Cortex of kidney (tissue), 1 donor: ENCODE measurements at places on chromosomes 16 and 17.

GRCh38 chr16:65312071-65312470, 190.2 kb upstream of the CDH11 start:
- no peak for DNase-seq

DNA sequence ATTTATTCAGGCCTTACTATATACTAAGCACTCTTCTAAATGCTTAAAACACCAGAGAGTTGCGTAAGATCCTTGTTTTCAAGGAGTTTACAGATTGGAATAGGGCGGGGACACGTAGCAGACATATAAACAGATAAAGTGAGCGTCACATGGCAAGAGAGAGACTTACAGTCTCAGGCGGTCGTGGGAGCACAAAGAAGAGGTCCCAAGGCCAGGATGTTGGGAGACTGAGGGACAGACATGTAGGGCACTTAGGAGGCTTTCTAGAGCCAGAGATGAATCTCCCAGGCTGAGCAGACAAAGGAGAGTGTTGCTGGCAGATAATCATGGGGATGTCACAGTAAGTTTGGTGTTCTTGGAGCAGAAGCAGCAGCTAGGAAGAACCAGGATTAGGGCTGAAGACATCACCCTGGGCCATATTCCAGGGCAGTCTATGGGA, 119.1 kb upstream of the ANKFN1 start:
- DNase-seq: no peak

- no peak for DNase-seq
These were observed 28.7 kb downstream of the CDK5RAP3 start for GRCh38 chr17:47999582-47999981.

GRCh38 chr17:42101513-42102292, 3.4 kb upstream of the ZNF385C start:
- no peak for DNase-seq

- DNase-seq: no peak
These were observed 10.8 kb downstream of the CSNK2A2 start for GRCh38 chr16:58187092-58187491.

- no peak for DNase-seq
These were observed 151.2 kb downstream of the IRX5 start for GRCh38 chr16:55081622-55082590.

GRCh38 chr17:28334666-28335200, 539 bp downstream of the IFT20 start:
- no peak for DNase-seq

- no peak for DNase-seq
These were observed 10.5 kb upstream of the TIMP2 start for GRCh38 chr17:78935419-78936323.

GRCh38 chr16:8458481-8459046, 131.7 kb downstream of the TMEM114 start:
- DNase-seq: no peak

- DNase-seq: no peak
These were observed 350.1 kb upstream of the KIF2B start for GRCh38 chr17:53472586-53472985.

- DNase-seq: no peak
These were observed 153.5 kb downstream of the MYO1D start for GRCh38 chr17:32723310-32723955.

DNA sequence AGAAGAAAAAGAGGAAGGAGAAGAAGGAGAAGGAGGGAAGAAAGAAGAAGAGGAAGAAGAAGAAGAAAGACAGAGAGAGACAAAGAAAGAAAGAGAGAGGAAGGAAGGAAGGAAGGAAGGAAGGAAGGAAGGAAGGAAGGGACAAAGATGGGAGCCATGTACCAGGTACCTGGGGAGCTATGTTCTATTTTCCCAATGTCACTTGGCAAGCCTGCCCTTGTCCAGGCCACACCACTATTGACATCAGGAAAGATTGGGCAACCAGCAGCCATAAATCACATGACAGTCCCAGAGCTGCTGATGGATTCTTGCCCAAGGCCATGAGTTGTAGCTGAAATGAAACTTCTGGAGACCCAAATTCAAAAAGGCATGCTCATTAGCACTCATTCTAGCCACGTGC, 2.7 kb upstream of the CES1 start:
- no peak for DNase-seq

DNA sequence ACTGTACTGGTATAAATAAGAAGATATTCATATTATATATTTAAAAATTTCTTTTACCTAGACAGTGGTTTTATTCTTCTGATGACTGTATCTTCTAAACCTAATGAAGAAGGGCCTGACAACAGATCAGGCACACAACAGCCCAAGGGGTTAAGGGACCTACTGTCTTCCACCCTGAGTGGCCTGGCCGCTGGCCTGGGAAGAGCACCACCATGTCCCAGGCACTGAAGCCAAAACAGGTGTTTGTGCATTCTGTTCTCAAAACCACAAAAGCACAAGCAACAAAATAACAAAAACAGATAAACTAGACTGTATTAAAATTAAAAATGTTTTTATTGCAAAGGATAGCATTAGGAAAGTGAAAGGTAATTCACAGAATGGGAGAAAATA, 9.1 kb upstream of the PECAM1 start:
- no peak for DNase-seq

- DNase-seq: no peak
These were observed 194.4 kb downstream of the MAP2K6 start for GRCh38 chr17:69608808-69609472.

DNA sequence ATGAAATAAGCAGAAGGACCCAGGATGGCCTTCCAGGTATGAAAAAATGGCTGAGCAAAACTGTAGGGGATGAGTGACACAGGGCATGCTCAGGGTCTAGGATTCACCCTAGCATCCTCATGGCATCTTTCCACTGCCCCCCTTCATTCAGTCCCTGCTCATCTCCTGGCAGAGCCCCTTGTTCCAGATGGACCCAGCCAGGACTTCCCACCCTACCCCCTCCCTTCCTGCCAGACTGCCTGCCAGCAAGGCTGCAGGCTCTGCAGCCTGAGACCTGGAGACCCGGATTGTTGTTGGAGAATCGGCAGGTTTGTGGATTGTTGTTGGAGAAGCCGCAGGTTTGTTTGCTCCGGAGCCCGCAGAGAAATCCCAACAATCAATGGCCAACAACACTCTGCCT, 6.6 kb downstream of the SEZ6 start:
- no peak for DNase-seq

GRCh38 chr17:81428948-81429774, 33.9 kb downstream of the BAHCC1 start:
- DNase-seq: no peak

GRCh38 chr16:67229906-67230808, 3.2 kb downstream of the TMEM208 start:
- no peak for DNase-seq

DNA sequence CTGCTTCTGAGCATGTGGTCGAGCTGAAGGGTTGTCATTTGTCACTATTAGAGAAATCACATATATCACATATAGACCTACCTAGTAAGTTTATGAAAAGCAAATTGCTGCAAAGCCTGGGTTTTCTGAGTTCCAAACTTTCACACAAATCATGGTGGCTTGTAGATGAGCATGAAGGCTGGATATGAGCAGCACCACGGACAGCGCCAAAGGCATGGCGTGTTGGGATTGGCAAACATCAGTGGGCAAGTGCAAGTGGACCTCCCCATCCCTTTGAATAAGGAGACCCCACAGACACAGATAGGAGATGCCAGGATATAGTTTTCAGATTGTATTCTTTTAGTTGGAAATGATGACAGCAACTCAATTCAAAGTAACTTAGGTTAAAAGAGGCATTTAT, 77.6 kb upstream of the CACNG3 start:
- no peak for DNase-seq

DNA sequence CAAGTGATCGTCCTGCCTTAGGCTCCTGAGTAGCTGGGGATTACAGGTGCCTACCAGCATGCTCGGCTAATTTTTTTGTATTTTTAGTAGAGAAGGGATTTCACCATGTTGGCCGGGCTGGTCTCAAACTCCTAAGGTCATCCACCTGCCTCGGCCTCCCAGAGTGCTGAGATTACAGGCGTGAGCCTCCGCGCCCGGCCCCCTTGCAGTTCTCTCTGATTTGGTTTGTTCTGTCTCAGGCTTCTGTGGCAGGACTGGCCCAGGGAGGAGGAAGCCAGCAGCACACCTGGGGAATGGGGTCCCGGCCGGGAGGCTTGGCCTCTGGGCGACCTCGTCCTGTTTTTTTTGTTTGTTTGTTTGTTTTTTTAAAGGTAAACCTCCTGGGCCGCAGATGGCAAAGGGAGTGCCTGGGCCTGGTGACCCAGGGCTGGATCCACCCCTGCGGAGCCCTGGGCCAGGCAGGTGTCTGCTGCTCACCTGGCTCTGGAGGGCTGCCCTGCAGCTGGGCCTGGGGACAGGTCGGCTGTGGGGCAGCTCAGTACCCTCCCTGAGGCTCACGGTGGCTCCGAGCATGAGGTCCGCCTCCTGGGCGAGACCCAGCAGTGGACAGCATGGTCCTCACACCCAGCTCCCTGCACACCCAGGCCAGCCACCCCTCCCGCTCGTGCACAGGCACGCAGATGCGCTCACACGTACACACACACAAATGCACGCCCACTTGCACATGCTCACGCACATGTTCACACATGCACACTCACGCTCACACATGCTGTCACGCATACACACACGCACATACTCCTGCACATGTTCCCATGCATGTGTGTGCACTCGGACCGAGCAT, 3.3 kb upstream of the NUDT16L1 start:
- no peak for DNase-seq

DNA sequence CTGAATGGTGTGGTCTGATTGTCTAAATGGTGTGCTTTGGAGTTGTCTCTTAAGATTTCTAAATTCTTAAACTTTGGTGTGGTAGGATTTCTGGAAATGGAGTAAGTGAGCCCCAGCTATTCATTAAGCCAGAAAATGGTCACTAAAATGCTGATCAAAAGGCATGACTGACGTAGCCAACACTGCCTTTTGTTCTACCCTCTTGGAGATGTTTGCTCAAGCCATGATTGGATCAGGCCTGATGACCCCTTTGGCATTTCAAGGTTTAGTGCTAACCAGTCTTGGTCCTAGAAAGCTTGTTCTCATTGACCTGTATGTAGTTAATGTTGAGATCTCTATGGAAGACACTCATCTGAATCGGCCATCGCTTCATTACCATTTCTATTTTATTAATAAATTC, 68.0 kb downstream of the KNOP1 start:
- DNase-seq: no peak

- no peak for DNase-seq
These were observed 73.7 kb upstream of the NOL11 start for GRCh38 chr17:67644061-67644460.

DNA sequence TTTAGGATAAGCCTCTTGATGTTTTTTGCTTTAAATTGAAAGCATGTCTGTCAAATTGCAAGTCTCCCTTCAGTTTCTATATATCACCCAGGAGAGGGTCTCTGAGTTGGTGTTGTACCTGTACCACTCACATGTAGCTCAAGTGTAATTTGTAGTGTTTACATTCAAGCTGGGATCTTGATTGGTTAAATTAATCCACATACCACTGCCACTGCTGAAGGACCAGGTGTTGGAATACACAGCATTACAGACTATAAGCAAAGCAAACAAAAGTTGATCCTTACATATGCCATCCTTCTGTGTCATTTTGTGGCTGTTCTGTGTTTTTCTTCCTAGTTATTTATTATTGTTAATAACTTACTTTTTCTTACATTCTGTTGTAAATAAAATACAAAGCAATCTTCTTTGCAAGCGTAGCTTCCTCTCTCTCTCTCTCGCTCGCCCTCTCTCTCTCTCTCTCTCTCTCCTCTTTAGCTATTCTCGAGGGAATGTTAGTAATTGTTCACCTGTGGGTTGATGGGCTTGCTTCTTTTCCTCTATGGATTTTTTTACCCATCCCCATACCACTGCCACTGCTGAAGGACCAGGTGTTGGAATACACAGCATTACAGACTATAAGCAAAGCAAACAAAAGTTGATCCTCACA, 20.8 kb upstream of the NOL11 start:
- DNase-seq: no peak

GRCh38 chr17:78840530-78840779, 159 bp downstream of the USP36 start:
- DNase-seq: no peak

DNA sequence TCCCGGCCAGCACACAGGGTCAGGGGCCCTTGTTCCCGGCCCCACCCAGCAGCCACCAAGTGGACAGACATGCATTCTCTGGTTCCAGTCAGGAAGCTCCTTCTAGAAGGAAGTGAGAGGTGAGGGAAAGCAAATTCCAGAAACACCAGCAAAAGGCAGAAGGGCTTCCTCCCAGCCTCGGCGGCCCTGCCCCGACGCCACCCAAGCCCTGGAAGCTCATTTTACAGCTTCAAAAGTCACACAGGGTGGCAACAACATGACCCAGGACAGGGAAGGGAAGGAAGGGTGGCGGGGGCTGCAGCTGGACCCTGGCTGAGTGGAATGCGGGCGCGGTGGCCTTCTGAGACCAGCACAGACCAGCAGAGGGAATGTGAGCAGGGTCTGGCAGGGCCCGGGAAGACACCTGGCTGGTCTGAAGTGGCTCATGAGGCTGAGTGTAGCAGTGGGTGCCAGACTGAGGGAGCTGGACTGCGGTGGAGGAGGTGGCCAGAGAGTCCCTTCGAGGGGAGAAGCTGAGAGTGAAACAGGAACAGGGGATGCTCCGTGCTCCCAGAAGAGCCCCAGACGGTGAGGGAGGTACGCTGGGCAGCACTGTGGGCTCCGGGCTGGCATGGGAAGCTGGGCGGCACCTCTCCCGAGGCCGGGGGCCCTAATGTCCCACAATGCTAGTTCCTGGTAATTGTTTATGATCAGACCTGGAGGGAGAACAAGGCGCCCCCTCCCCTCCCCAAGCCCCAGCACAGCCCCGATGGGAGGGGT, 1.9 kb upstream of the UNC13D start:
- DNase-seq: no peak

- DNase-seq: no peak
These were observed 15.0 kb downstream of the PAFAH1B1 start for GRCh38 chr17:2608350-2608913.

- DNase-seq: no peak
These were observed 217.1 kb upstream of the WSB1 start for GRCh38 chr17:27076814-27077213.
